ENCODE measurements at places on chromosomes 5 and 9.

DNA sequence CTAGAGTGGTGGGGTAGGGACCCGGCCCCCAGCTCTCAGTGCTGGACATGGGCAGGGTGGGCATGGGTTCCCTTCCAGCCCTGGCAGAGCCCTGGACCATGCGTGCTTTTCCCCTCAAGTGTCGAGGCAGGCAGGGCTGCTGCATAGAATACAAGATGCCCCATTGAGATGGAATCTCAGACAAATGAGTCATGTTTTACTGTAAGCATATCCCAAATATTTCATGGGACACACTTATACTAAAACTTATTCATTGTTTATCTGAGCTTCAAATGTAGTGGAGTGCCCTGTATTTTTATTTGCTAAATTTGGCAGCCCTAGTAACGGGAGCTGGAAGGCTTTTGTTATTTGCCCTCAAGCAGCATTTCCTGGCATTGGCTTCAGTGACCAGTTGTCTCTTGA lies 3.2 kb upstream of the RNU6ATAC start:
- no peak for DNase-seq

- no peak for DNase-seq
These were observed 30.6 kb upstream of the MVB12B start for GRCh38 chr9:126295936-126296600.

DNA sequence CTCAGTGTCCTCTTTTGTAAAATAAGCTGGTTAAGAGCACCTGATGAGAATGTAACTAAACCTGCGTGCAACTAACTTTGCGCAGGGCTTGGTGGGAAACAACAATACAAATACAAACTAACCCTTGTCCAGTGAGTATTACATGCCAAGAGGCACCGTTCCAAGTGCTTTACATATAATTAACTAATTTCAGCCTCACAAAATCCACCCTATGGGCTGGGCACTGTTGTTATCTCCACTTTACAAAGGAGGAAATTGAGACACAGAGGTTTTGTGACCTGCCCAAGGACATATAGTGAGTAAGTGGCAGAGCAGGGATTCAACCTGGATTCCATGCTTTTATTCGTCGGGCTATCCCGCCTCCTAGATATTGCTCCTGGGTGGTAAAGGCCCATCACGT lies 26.2 kb upstream of the TNIP1 start:
- DNase-seq = no peak

DNA sequence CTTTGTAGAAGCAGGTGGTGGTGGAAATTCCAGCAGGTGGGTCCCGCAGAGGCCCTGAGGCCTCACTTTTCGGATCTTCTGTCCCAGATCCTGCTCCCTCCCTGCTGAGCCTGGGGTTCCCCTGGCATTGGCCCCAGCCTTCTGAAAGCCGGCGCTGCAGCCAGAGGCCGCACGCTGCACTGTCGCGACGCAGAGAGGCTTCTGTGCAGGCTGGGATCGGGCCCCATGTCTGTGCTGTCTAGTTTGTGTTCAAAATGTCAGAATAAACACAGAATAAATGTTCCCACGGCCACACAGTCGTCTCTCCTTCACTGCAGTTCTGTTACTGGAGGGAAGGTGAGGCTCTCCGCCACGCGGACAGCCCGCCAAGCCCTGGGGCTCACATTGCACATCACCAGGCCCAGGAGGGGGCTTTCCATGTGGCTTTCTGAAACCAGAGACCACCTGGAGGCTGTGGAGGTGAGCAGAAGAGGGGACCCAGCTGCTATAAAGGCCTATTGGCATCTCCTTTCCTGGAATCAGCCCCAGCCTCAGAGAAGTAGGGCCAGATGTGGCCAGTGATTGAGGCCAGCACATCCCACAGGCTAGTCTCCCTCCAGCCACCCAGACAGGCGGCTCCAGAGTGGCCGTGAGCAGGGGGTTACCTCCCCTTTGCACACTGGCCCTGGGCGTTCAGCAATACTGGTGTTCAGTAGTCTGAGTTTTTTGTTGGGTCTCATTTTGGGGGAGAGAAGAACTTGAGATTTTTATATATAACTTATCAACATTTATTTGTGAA lies 46.5 kb downstream of the USP20 start:
- no peak for DNase-seq

DNA sequence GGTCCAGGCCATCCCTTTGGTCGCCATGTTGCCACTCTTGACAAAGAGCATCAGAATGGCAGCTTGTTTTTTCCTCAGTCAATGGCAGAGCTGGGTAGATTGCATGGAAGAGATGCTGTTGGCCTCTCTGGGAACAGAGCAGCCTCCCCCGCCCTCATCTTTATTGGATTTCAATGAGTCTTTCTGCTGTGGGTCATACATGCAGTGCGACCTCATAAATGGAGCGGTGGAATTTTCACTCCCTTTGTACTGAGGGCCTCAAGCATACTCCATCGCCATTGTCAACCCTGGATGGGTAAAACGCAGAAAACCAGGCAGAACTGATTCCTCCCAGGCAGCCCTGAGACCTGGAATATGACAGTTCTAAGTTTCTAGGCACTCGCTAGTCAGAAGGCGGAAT lies 71.8 kb downstream of the ZNF618 start:
- no peak for DNase-seq

GRCh38 chr5:59086024-59086423 lies 503.1 kb downstream of the RAB3C start:
- no peak for DNase-seq

- no peak for DNase-seq
These were observed 141.7 kb downstream of the AUH start for GRCh38 chr9:91220021-91220420.

GRCh38 chr5:160155017-160155750 lies 35.9 kb upstream of the PWWP2A start:
- no peak for DNase-seq
